ENCODE measurements at places on chromosomes 1 and 21.

DNA sequence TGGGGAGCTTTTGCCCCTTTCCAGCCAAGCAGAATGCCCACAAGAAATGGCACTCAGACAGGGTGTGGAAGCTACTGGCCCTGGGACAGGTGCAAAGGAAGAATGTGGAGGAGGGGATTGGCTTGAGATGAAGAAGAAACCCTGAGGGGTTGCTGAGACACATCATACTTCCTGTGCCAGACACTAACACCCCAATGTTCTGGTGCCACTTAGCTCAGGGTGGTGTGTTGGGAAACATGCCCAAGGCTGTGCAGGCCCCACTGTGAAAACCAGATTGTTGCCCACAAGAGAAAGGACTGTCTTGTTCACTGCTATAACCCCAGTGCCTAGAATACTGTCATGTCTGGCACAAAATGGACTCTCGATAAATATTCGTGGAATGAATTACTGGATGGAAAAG, 9.9 kb upstream of the PAQR6 start:
- DNase-seq, result peak; percentile 79

DNA sequence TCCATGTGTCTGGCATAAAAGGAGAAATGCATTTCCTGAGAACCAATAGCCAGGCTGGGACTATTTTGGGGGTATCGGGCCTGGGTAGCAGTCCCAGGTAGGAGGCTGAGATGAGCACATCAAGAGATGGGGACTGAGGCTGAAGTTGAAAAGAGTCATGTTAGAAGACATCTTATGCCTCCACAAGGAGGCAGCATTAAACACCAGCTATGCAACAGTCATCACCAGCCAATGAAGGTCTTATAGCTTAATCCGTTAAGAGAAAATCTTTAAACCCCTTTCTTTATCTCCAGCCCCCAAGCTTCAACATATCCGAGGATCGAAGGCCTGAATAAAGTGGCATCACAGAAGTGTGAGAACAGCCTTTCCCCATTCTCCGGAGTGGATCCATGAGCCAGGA, 640.7 kb upstream of the PTBP2 start:
- DNase-seq, result no peak

DNA sequence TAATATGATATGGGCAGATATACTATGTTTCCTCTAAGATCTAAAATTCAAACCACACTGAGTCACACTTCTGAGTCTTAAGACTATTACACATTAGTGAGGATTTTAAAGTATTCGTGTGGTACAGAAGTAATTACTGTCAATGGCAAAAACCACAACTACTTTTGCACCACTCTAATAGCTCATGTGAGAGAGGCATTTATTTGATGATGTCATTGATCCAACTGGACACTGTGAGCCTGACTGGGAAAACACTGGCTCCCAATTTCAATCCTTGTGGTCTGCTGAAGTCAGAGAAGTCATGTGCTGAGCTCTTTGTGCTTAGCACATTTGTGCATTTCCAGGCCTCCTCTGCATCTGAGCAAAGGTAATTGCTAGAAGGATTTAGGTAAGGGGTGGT, 377.8 kb downstream of the USH2A start:
- no peak for DNase-seq

- no peak for DNase-seq
These were observed 40.0 kb upstream of the RGS7 start for GRCh38 chr1:241396747-241397681.

- DNase-seq, result no peak
These were observed 466.2 kb downstream of the CAMTA1 start for GRCh38 chr1:7251454-7251800.

DNA sequence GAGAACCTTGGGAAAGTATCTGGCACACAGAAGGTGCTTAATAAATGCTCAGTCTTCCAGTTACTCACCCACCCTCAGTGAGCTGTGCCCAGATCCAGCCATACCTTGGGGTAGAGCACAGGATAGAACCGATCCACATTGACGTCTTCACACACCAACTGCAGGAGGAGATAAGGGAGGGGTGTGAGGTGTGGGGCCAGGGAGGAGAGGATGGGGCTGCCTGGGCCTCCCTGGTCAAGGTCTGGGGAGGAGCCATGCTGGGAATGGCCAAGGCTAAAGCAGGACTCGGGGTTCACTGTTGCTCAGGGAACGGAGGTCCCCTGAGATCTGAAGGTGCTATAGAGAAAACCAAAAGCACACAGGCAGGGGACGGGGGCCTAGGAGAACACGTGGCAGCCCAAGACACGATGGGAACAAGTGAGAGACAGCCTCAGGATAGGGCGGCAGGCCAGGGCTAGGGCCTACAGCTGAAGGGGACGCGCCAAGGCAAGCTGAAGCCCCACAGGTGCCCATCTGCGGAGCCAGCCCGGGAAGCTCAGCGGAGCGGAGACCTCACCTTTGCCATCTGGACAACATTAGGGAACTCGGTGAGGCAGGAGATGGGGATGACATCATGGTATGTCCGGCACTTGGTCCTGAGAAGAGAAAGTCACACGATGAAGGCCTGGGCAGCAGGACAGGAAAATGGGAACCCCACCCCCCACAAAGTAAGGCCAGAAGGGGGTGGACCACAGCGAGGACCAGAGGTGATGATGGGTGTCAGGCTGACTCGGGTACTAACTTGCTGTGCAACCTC, 55.9 kb downstream of the RAP1GAP start:
- DNase-seq, result no peak

DNA sequence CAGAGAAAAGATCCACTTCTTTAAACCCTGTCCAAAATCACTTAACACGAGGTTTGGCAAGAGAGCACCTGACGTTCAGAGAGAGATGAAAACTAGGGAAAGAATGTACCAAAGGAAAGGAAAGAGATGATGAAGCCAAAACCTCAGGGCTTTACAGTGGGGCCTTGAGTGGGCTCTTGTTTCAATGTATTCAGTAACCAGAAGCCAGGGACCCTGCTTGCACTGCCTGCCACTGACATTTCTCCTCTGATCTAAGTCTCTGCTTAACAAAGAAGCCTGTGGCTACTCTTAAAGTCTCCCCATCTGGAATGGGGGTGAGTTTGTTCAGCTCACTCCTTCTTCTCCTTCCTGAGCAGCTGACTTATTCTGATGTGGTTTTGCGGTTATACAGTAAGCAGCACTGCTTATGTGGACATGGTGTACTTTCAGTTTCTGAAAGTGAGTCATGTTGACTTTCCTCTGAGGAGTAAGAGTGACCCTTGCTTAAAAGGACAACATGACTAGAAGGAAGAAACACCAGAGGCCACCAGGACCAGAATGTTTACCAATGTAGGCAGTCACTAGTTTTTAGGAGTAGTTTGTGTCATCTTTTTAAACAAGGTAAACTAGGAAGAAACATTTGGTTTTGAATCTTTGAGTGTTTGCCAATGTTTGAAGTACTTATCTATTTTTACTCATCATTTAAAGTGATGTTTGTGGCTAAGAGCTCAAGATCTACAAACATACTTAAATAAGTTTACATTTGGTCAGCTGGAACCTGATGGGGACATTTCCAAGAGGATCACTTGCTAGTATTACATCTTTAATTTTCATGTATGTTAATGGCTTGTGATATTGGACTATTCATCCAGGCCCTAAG, 87.4 kb downstream of the FASLG start:
- peak; percentile 94 for DNase-seq

GRCh38 chr1:7402548-7402850, 368.6 kb upstream of the VAMP3 start:
- DNase-seq, result no peak

- no peak for DNase-seq
These were observed 4.4 kb downstream of the CRABP2 start for GRCh38 chr1:156700736-156701531.

DNA sequence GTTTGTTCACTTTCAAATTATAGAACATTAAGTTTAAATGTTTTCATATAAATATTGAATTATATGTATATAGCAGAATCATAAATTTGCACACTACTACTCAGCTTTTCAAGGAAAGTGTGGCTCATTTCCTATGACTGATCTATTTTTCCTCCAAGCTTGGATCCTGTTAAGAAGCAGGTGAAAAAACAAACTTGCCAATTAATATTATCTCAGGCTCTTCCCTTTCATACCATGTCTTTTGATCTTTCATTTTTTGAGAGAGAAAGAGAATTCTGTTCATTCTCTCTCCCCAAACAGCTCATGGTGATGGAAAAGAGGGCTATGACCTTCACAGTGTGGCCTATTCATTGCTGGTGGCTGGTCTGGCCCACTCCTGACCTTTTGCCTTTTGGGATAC, 43.7 kb downstream of the SEC16B start:
- DNase-seq, result no peak

DNA sequence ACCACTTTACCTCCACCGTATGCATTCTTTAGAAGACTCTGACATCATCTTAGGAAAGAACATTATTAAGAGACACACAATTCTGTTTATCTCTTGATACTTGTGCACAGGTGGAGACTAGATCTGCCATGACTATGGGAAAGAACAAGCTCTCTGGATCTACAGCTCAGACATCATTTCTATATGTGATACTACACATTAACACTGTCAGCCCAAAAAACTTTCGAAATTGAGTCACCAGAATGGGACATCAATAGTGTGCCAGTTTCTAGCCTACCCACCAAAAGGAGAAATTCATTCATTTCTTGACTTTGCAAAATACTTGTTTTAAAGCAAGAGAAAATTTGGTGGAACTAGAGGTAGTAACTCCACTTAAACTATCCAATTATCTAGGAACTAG, 6.0 kb upstream of the EVI5 start:
- DNase-seq, result no peak

GRCh38 chr1:42013881-42014470, 95.3 kb upstream of the HIVEP3 start:
- DNase-seq, result peak; percentile 45

- DNase-seq, result no peak
These were observed 10.5 kb upstream of the C1orf105 start for GRCh38 chr1:172410027-172410426.

DNA sequence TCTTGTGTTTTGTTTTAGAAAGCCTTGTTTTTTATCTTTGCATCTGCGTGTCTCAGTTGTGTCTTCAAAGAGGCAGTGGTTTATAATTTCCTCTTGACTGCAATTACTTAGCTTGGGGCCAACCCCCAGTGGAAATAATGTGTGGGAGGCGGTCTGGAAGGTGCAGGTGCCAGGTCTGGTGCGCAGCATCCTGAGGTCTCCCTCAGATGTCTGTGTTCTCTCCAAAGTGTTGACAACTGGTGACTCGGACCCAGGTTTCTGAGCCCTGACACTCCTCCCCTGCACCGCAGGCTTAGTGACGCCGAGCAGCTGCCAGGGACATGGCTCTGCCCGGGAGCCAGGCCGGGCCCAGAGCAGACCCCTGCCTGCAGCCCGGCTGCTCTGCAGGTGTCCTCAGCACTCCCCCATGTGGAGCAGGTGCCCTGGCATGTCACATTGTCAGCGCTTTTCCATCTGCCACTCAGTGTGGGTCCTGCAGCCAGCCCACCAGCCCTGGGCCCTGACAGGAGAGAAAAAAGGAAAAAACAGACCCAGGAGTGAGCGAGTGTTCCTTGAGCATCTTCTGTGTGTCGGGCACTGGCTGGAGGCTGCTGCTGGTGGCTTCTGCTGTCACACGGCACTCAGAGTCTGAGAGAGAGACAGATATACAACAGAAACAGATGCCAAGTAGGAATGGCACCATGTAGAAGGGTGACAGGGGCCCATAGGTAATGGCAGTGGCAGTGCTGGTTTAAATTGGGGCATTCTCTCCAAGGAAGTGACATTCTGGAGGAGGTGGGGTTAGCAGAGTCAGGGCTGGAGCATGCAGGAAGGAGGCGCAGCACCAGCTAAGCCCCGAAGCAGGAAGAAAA, 24.8 kb upstream of the SELENON start:
- peak; percentile 21 for DNase-seq

DNA sequence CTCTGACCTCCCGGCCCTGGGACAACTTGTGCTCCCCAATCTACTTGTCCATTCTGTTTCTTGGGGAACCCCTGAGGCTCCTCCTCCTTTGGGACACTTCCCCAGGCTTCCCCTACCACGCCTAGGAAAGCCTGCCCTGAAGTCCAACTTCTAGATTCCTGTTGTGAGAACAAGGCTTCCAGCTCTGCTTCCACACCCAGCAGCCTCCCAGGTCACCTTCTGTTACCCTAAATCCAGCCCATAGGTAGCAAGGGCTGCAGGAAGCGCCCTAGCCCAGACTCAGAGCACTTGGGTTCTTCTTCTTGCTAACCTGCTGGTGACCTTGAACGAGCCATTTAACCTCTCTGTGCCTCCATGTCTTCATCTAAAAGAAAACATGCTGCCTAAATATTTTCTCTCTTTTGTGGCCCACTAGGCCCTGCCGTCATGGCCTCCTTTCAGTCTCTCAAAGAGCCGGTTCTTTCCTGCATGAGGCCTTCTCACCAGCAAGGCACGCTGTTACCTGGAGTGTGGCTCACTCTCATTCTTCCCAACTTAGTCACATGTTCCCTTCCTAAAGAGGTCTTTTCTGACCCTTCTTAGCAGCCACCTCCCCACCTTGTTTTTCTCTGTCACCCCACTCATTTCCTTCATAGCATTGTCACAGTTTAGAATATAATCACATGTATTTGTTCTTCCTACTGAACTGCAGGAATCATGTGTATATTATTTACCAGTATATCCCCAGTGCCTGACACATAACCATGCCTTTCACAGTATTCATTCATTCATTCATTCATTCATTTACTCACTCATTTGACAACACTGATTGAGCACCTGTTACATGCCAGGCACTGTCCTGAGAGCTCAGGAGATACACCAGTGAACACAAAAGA, 1.4 kb downstream of the CAPN2 start:
- DNase-seq, result no peak

DNA sequence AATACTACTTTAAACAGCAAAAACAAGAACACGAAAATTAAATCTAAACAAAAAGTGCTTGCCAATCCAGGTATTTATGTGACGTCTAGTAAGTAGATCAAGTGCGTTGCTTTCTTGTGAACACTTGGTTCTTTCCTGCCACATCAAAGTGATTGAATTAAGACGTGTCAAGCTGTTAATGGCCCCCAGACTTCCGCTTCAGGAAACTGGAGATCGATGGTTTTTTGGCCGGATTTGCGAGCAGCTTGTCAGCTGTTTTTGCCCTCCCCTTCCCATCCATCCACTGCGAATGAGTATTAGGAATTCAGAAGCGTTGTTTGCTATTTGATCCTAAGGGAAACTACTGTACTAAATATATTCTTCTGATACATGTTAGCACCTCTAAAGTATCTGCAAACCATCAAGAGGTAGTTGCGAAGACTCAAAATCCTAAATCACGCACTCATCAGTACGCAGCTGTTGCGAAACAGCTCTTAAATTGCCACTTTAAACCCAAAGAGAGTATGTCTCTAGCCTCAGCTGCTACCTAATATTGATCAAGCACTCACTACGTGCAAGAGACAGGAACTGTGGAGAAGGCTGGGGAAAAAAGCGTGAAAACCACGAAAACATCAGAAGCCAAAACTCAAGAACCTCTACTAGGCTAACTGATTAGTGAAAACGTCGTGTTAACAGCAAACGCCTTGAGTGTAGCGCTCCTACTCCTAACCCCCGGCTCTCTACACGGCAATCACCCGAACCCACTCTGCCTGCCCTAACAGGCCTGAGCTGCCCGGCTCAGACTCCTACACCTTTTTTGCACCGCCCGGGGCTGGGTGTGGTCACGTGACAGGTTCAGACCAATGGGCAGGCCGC, 473 bp upstream of the BRDT start:
- no peak for DNase-seq

DNA sequence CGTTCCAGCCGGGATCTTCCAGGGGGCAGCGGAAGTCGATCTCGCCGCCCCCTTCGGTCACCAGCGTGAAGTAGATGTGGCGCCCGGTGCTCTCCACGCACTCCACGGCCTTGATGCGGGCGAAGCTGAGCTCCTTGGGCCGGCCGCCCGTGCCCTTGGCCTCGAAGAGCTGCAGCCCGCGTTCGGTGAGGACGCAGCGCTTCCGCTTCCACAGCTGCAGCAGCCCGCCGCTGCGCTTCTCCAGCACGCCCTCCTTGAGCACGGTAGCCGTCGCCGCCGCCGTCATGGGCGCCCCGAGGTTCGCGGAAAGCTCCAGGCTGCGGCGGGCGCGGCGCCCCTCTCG, 516 bp downstream of the PHLDA3 start:
- DNase-seq, result no peak
